NCI-H446 treated with DMSO at 0.1 percent for 48 hours (cell line): ENCODE measurements at places on chromosomes 7 and 10.
A peak's percentile ranks its signal among the peaks of the same experiment; 100 is the strongest.

GRCh38 chr10:91700273-91700672 lies 67.4 kb upstream of the PPP1R3C start:
- peak; percentile 57 for DNase-seq

- no peak for DNase-seq
Measured at GRCh38 chr10:106577266-106577665, 587.2 kb downstream of the SORCS1 start.

DNA sequence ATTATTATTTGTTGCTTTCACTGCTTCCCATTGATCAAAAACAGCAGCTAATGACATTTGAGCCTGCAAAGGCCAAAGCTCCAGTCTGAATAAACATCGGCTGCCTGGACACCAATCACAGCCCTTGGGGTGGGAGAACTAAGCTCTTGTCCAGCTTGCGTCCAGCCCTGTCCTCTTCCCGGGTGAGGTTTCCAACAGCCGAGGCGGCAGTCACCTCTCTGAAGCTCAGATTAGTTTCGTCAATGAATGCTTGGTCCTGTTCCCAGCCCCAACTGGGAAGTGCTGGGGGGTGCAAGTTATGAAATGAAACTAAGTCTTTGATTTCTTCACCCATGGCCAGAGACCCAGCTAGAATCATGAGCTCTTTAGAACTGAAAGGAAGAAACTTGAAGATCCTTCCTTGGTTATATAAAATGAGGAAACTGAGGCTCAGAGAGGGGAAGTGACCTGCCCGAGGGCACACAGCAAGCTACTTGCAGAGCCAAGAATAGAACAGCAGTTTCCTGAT lies 114.0 kb upstream of the TCF7L2 start:
- DNase-seq: no peak

DNA sequence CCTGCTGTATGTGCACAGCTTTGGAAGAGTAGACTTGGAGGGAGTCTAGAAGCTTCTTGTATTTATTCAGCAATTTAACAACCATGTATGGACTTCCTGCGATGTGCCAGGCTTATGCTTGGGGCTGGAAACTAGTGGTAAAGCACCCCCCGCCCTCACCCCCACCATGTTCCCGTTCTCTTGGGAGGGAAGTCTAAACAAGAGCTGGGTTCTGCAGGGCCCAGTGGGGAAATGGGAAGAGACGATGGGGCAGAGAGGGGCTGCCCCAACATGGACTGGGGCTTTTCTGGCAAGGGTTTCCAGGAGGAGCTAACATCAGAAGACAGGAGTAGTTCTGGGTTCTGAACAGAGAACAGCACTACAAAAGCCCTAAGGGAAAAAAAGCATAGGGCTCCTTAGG lies 8.0 kb downstream of the RASSF4 start:
- DNase-seq: no peak

GRCh38 chr7:91668217-91668616 lies 212.3 kb downstream of the MTERF1 start:
- DNase-seq: no peak

GRCh38 chr7:36346260-36346831 lies 43.3 kb upstream of the ANLN start:
- DNase-seq: no peak

GRCh38 chr10:111316722-111317212 lies 239.9 kb downstream of the ADRA2A start:
- DNase-seq: no peak

- DNase-seq: peak; percentile 35
Measured at GRCh38 chr7:148142660-148143248, 447.8 kb upstream of the C7orf33 start.

- no peak for DNase-seq
Measured at GRCh38 chr7:92841192-92841591, 4.8 kb upstream of the CDK6 start.
